RPMI7951 (cell line): ENCODE measurements at places on chromosomes 5 and 9.

DNA sequence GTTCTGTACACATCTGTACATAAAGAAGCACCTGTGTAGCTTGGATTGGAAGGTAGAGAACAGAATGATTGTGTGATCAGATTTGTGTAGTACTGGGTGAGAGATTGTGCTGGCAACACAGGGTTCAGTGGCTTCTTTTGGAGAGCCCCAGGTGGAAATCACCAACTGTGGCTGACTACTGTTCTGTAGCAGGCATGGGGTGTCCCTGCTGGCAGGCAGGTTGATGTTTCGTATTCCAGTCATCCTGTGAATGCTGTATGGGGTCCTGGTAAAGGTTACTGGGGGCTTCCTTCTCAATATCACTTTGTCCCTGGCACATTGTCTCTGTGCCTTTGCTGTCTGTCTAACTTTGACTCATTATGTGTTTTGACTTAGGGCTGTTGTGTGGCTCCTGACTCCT is 5.3 kb downstream of the ASPN start:
- no peak for DNase-seq

- DNase-seq, result no peak
Measured at GRCh38 chr5:36198281-36198680, 43.4 kb downstream of the NADK2 start.

DNA sequence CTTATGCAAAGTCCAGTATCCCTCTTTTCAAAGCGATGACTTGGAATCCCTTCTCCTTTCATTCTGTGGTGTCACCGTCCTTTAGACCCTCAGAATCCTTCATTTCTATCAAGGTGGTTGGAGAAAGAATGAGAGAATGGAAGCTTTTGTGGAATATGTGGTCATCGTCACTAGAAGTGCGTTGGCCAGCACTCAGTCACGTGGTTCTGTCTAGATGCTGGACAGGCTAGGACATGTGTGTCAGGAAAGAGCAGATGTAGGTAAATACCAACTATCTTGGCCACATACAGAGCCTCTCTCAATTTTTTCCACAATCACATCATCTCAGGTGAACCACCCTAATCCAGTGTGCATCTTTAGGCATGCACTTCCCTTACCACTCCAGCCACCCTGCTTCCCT is 206.0 kb downstream of the ARRDC3 start:
- no peak for DNase-seq

DNA sequence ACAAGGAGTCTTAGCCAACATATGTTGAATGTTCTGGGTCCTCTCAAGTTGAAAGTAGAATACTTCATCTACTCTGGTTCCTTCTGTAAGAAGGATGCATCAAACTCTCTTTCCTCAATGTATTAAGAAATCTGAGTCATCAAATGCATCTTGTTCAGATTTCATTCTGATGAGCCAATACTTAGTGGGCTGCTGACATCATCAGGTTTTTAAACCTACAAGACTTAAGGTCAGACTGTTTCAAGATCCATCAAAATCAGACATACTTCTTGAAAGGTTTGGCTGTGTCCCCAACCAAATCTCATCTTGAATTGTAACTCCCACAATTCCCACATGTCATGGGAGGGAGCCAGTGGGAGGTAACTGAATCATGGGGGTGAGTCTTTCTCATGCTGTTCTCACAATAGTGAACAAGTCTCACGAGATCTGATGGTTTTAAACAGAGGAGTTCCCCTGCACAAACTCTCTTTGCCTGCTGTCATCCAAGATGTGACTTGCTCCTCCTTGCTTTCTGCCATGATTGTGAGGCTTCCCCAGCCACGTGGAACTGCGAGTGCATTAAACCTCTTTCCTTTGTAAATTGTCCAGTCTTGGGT is 168.8 kb downstream of the RAPGEF6 start:
- DNase-seq, result peak; percentile 42

DNA sequence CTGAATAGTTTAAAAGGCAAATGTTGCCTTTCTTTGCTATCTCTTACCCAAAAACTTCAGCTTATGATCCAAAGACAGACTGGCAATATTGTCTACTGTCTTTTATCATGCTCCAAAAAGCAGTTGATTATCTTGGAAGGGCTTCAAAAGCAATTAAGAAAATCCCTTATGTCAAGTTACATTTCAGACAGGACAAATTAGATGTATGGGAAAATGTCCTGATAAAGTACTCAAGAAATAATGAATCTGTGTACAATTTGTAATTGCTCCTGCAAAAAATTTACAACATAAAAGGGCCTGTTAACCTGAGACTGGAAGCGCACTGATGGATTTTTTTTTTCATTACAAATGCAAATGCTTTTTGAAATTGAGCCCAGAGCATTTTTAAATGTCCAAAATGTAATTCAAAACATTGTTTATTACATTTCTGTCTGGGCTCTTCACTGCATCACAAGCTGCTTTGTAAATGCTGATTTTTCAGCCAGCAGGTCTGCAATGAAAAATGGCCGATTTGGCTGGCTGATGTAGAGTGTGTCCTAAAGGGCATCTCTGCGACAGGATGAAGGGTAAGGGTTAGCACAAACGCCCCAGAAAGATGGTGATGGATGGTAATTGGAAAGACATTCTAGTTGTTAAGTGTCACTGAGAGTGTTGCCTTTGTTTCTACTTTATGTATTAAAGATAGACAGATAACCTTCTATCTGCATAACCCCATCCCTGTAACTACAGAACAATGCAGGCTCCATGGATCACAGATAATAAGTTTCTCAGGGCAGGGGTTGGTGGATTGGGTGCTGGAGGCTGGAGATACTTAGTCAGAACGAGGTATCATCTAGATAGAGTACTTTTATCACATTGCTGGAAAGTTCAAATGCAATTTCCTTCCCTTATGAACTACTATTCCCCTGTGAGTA is 27.0 kb downstream of the MAT2B start:
- DNase-seq, result no peak
